ENCODE measurements at places on chromosomes 16 and 17.
A peak's percentile ranks its signal among the peaks of the same experiment; 100 is the strongest.

DNA sequence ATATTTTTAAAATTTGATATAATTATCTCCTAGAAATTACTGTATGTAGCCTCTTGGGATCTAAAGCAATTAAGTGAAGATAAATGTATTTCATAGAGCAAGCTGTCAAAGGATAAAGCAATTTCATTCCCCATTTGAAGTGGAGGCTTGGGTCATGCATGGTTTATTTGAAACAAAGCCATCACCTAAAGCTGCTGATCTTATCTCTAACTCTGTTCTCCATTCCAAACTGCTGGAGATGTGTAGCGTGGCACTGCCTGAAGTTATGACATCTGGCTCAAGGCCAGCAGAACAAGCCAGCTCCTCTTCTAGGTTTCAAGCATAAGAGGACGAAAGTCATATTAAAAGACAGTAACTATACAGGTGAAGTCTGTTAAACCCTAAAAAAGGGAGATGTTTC, 83.9 kb downstream of the HIC1 start:
- DNase-seq = no peak

- no peak for DNase-seq
Measured at GRCh38 chr16:50659806-50660205, 21.3 kb downstream of the SNX20 start.

GRCh38 chr16:75416904-75417565, 16.3 kb downstream of the CFDP1 start:
- no peak for DNase-seq

GRCh38 chr16:78244131-78244895, 144.9 kb downstream of the WWOX start:
- DNase-seq = no peak

- no peak for DNase-seq
Measured at GRCh38 chr17:6815775-6816174, 15.8 kb downstream of the TEKT1 start.

DNA sequence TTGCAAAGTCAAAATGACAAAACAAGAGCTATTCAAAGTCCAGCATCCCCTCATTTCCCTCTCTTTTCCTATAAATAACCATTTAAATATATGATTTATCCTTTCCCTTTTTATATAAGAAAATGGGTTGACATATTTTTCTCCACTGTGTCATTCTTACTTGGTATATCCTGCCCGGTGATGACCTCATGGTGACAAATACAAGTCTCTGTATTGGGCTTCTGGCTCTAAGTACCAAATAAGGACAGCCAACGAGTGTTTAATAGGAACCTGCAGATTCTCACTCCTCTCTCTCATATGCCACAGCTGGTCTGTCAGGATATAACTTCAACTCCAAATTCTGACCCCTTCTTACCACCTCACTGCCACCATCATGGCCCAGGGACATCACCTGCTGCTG, 25.5 kb upstream of the CBLN1 start:
- no peak for DNase-seq

DNA sequence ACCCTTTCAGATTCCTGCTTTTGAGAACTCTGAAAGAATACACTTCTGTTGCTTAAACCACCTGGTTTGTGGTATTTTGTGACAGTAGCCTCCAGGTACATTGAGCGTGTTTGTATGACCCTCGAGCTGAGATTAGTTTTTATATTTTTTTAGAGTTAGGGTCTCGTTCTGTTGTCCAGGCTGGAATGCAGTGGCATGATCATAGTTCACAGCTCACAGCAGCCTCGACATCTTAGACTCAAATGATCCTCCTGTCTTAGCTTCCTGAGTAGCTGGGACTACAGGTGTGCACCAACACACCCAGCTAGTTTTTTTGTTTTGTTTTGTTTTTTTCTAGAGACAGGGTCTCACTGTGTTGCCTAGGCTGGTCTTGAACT, 4.5 kb upstream of the ITPRIPL2 start:
- no peak for DNase-seq

DNA sequence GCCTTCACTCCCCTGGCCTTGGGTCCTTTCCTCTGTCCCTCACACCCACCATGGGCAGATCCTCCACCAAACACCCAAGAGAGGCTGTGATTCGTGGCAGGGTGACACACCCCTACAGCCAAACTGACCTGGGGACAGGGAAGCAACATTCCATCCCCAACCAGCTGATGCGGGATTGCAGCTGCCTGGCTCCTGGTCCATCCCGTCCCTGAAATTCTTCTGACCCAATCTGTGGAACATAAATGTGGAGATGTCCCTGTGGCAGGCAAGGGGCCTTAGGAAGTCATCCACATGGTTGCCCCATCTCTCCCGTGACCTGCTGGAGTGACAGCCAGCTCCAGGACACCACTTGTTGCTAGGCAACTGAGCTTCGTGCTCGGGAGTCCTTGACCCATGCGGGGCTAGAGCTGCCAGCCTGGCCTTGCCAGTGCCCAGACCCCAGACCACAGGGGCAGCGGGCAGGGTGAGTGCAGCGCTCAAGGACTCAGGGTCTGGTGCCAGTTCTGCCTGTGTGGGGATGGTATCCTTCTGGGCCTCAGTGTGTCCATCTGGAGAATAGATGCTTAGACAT, 34.0 kb upstream of the CPNE2 start:
- DNase-seq = no peak

DNA sequence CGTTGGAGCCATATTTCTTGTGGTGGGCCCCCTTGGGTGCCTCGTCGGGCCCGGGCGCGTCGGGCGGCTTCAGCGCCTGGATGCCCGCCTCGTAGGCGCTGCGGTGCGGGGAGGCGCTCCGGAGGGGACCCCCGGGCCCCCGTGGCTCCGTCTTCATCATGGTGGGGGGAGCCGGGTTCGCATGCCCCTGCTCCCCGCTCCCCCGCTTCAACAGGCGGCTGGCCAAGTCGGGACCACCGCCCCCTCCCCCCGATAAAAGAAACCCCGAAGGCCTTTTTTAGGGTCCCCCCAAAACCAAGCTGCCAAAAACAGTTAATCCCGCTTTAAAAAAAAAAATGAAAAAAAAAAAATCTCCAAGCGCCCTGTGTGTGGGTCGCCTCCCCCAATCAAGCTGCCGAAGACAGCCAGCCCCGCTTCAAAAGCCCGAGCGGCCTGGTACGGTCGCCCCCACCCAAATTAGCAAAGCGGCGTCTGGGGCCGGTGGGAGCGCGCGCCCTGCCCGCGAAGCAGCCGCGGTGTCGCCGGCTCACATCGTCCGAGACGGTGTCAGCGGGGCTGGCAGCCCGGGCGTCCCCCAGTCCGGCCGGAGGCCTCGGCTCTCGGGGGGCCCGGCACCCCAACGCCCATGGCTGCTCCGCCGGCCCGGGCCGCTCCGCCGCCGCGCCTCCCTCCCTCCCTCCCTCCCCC, at the start of gene PPP1R9B:
PPP1R9B (minus strand) TSS at position 324 of the 687 bp plus-strand sequence; CDS start at position 160, 164 bp downstream.
- DNase-seq = no peak

GRCh38 chr16:65621640-65622039, 499.8 kb upstream of the CDH11 start:
- no peak for DNase-seq

- DNase-seq = no peak
Measured at GRCh38 chr17:5555254-5555653, 29.1 kb downstream of the NLRP1 start.

DNA sequence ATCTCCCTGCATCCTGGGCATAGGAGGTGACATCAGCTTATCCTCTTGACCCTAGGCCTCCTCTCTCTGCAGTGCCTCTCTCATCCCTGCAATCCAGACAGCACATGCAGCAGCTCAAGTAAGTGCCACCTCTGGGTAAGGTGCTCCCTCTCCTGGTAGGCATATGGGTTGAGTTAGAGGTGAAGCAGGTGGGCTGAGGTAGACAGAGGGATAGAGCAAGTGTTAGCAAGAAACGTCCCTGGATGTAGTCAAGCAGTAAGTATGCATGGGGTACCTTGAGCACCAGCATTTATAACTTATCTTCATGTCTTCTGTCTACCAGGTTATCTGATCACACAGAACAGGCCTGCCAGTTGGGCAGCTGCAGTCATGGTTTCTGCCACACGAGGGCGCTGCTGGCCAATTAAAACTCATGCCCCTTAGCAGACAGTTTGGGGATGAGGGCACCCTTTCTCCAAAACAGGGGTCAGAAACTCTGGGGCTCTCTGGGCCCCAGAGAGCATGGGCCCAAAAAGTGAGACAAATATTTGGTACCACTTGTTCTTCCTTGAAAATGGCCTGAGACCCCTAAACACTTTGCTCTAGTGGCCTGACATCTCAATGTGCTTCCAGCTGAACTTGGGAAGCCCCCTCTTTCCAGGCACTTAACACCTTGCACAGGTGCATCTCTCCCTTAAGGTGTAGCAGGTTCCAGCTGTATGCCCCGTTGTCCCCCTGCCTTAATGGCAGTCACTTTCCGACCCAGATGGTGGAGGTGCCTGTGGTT, 59.8 kb downstream of the NEUROD2 start:
- peak; percentile 80 for DNase-seq

GRCh38 chr16:73151225-73151624, 103.3 kb upstream of the ZFHX3 start:
- DNase-seq = no peak

DNA sequence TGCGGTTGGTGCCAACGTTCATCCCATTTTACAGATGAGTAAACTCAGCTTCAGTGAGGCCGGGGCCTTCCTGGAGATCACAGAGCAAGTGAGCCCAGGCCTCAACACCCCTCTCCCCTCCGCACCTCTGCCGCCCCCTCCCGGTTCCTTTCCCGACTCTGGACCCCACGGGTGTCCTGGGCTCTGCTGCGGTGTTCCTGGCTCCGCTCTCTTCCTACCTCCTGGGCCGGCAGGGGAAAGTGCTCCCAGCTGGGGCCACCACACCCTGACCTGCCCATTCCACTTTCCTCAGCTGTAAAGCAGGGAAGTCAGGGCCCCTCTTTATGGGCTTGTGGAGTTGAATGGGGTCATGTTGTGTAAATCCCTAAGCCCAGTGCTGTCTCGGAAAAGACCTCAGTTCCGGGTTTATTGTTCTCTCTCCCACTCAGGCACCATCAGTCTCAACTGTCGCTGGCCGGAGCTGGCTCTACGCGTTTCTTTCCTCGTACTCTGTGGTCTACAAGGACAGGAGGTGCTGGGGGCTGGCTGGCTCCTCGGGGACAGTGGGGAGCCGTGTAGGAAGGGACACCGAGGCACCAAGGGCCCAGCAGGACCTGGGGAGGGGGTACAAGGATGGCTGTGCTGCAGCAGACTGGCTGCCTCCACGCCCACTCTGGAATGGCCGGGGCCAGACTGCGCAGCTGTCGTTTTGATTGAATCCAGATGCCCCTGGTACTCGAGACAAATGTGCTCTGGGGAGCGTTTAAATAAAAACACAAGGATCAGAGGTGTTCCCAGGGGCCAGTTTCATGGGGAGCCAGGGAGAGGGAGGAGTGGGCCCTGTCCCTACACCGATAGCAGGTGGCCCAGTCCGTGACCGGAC, 21.7 kb upstream of the ACSF3 start:
- no peak for DNase-seq

- DNase-seq = peak; percentile 47
Measured at GRCh38 chr16:4664538-4665418, 28.6 kb upstream of the NUDT16L1 start.

DNA sequence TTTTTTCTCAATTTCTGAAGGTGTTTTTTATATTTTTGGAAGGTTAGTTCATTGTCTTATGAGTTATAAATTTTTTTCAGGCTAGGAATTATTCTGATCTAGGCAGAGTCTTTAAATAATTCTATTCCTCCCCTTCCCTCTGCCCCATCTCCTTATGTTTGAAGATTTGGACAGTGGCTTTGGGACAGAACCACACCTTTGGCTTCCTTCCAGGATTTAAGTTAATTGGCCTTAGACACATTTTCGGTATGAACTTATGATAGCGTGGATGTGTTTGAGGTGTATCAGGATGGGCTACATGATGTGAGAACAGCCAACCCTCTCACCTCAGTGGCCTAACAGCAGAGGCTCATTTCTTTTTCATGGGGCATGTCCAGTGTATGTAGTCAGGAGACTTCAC, 24.3 kb downstream of the EPN2 start:
- DNase-seq = no peak

DNA sequence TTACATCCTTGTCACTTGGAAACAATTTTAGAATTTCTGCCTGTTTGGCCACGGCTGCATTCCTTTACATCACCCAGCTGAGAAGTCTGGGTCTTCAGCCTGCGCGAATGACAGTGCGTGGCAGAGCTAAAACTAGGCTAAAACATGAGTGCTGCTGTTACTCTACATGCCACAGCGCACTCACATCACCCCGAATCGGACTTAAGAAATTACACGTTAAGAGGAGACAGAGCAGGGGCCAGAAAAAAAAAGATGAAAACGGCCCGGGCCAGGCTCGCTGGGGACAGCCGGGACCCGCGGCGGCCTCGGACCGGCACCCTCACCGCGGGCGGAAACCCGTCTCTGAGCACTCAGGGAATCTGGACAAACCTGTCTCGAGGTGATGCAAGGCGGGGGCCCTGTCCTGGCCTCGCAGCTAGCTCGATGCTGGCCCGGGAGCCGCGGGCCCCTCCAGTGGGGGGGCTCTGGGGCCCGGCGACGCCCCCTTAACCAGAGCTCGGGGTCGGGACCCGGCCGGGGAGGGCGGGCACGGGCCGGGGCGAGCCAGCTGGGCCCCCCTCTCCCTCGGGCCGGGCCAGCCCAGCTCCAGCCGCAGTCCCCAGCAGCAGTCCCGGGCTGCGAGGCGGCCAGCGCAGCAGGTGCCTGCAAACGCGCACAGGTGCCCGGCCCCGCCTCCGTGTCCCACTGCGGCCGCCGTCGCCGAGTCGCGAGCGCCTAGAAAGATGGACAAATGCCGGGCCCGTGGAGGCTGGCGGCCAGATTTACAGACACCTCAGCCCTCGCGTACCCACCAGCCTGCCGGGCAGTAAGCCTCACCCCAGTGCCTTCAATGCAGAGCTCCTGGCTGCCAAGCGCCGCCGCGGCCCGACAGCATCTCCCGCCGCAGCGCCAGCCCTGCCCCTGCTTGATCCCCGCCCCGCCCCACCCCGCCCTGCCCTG, at the start of gene AKTIP:
AKTIP (minus strand) TSS at position 879 of the 939 bp plus-strand sequence. CDS start 2,950 bp downstream, outside the sequence.
- DNase-seq = peak; percentile 47

GRCh38 chr16:74024953-74025352, 271.7 kb upstream of the PSMD7 start:
- DNase-seq = no peak

- no peak for DNase-seq
Measured at GRCh38 chr17:54985476-54985875, 16.9 kb downstream of the STXBP4 start.

DNA sequence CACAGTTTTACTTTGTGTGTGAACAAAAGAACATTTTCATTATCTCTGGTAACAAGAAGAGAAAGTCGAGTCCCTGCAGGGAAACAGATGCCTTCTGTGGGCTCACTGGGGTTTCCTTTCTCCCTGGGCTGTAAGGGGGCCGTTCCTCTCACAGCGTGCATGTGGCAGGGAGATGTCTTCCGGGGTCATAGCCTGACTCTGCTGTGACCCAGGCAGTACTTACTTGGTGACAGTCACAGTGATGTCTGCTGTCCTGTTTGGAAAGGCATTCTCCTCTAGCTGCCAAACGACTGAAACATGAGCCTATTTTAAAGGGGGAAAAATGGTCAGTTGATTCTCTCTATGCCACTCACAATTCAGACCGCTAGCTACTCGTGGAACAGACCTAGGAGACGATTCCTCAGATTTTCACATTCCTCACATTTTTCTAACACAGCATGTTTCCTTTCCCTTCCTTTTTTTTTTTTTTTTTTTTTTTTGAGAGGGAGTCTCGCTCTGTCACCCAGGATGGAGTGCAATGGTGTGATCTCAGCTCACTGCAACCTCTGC, 7.3 kb downstream of the HASPIN start:
- no peak for DNase-seq

- no peak for DNase-seq
Measured at GRCh38 chr16:85673529-85674417, 15.0 kb downstream of the GINS2 start.

GRCh38 chr17:75814900-75815373, 29.3 kb downstream of the UNC13D start:
- no peak for DNase-seq

All from CD4-positive, alpha-beta T cell (primary cell).